ENCODE measurements at places on chromosomes 16 and 17. TPM values are rescaled to one million over a fixed set of nuclear protein-coding genes. Genes with fewer than 3 reads are reported as not detected.

The TP53TG3F gene
- not detected for total RNA-seq

- DNase-seq = no peak
Observed at GRCh38 chr17:28953444-28954118, 2.3 kb upstream of the PHF12 start.

The DDX19B gene
- 26.0 TPM for total RNA-seq

DNA sequence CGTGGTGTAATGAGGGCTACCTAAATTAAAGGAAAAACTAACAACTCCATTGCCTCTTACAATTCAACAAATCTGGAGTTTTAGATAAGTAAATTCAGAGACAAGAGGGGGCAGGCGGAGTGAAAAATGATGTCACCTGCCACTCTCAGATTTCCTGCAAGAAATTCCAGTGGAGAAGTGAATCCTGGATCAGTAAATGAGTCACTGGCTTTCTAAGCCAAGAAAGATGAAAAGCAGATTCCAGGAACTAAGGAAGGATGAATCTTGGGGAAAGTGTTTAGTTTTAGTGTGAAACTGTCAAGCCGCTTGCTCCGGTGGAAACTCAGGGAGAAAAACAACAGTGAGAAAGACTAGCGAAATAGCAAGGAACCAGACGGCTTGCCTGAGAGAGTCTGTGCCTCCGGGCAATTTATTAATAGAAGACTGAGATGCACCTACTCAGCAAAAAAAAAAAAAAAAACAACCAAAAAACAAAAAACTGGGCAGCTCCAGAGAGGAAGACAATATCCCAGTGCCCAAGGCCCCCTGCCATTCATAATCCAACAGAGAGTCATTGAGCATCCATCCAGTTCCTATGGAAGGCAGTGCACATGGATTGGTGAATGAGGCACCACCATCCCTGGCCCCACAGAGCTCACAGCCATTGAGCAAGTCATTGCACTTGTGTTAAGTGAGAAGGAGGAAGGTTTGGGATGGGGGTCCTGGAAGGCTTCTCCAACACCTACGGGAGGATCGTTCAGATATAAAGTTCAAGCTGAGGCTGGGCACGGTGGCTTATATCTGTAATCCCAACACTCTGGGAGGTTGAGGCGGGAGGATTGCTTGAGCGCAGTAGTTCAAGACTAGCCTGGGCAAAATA, 12.1 kb upstream of the RIPOR1 start:
- DNase-seq = no peak

DNA sequence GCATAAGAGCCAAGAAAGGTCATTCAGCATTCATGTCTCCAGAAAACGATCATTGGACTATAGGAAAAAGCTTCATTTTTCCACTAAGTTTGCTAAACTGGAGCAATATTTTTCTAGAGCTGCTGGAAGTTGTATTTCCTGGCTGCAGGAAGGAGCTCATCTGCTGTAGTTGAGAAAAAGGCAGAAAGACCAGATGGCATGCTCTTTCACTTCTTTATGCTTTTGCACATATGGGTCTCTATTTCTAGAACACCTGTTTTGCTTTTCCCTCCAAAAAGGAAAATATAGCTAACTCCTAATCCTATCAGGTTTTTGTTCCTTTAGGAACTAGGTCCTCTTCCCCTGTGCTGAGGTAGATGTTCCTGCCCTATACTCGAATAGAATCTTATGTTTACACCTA, 61.9 kb upstream of the HLF start:
- DNase-seq = no peak

The VAMP2 gene
- 58.1 TPM for total RNA-seq

The KRTAP4-4 gene
- not detected for total RNA-seq

GRCh38 chr16:55734665-55735064, 78.9 kb downstream of the SLC6A2 start:
- no peak for DNase-seq

The ZNF785 gene
- 17.0 TPM for total RNA-seq

GRCh38 chr17:76998839-76999238, 130.6 kb downstream of the MGAT5B start:
- DNase-seq = peak; percentile 41

GRCh38 chr16:58286769-58287433, 7.9 kb downstream of the PRSS54 start:
- DNase-seq = no peak

- DNase-seq = no peak
Observed at GRCh38 chr17:80416260-80416939, 1.4 kb downstream of the ENDOV start.

DNA sequence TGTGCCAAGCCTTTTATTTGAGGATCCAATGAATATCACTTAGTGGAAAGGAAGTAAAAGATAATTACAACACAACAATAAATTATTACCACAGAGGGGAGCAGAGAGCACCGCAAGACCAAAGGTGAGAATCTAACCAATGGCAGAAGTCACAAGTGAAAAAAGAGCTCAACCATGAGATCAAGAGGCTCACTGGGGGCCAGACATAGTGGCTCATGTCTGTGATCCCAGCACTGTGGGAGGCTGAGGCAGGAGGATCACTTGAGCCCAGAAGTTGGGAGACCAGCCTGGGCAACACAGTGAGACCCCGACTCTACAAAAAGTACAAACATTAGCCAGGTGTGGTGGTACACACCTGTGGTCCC, 17.7 kb downstream of the ANKRD11 start:
- peak; percentile 22 for DNase-seq

Measured in chondrocyte (in vitro differentiated cells).